Mesenteric fat pad (tissue), 1 donor: ENCODE measurements at places on chromosomes 11 and 22. TPM values are rescaled to one million over a fixed set of nuclear protein-coding genes. Genes with fewer than 3 reads are reported as not detected.

DNA sequence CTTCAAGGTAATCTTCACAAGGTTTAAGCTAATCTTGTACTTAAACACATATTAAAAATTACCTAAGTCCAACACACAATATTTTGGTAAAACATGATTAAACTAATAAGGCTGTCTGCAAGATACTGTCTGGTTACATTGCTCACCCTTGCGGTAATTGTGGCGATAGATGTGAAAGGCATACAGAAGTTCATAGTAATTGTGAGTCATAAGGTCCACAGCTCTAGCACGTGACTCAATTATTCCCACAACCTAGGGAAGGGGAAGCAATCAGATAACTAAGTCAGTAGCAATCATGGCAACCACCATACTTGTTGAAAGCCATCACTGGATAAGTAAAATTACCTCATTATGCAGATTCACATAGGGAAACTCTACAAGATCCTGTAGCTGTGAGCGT is 30.5 kb upstream of the FNBP4 start:
- DNase-seq, result no peak

DNA sequence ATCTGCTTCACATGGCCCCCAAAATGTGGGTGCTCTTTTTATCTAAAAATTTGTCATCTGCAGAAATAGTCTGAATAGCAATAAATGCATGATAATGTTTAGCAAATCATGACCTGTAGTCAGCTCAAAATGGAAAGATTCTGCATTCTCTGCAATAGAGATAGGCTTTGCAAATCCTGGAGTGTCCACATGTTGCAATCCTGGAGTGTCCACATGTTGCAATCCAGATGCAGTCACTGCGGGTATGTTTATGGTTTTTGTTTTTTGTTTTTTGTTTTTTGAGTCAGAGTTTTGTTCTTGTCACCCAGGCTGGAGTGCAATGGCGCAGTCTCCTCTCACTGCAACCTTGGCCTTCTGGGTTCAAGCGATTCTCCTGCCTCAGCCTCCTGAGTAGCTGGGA is 20.2 kb upstream of the LRRC32 start:
- no peak for DNase-seq

GRCh38 chr11:83409476-83409875 is 123.3 kb upstream of the CCDC90B start:
- DNase-seq, result no peak

- DNase-seq, result no peak
These were observed 138.2 kb downstream of the NECTIN1 start for GRCh38 chr11:119590651-119591351.

- peak; percentile 49 for DNase-seq
These were observed 10.4 kb upstream of the TUB start for GRCh38 chr11:8070417-8071115.

VPS11 gene
- total RNA-seq, result 33.3 TPM

CYTH4 gene
- 44.7 TPM for total RNA-seq
